Spleen (tissue), 13 donors: ENCODE measurements at places on chromosomes 4 and X. TPM values are rescaled to one million over a fixed set of nuclear protein-coding genes. Genes with fewer than 3 reads are reported as not detected.

GRCh38 chr4:189124149-189124758 is 816.4 kb upstream of the FRG1 start:
- no peak overlapping the region for H3K4me3 ChIP-seq
- DNase-seq: no peak
- H3K27me3 ChIP-seq: no peaks in the 10 kb centered on the region
- H3K4me1 ChIP-seq: no peaks in the 10 kb centered on the region
- H3K27ac ChIP-seq: no peak overlapping the region

- H3K36me3 ChIP-seq: no peaks in the 10 kb centered on the region
- no peak overlapping the region for H3K4me3 ChIP-seq
- DNase-seq: no peak
- peaks cover 7% of the 10 kb centered on the region for H3K27me3 ChIP-seq
- no peak overlapping the region for H3K27ac ChIP-seq
These were observed 59.1 kb upstream of the ACSL1 start for GRCh38 chr4:184884883-184885282.

GRCh38 chr4:108749119-108749518 is 13.7 kb downstream of the ETNPPL start:
- H3K27ac ChIP-seq: no peak overlapping the region
- H3K4me3 ChIP-seq: no peak overlapping the region

GRCh38 chr4:12178614-12179610 is 750.2 kb upstream of the HS3ST1 start:
- H3K27ac ChIP-seq: no peak overlapping the region
- no peak overlapping the region for H3K4me3 ChIP-seq
- H3K36me3 ChIP-seq: no peaks in the 10 kb centered on the region

GRCh38 chr4:93645120-93645519 is 183.4 kb upstream of the ATOH1 start:
- no peak for DNase-seq
- no peak overlapping the region for H3K27ac ChIP-seq
- H3K4me1 ChIP-seq: no peaks in the 10 kb centered on the region
- no peaks in the 10 kb centered on the region for H3K36me3 ChIP-seq

CT45A5 gene
- not detected for total RNA-seq

GRCh38 chrX:13053171-13053570 is 8.8 kb upstream of the FAM9C start:
- no peak for DNase-seq
- H3K4me3 ChIP-seq: no peak overlapping the region
- H3K36me3 ChIP-seq: no peaks in the 10 kb centered on the region
- no peaks in the 10 kb centered on the region for H3K4me1 ChIP-seq
- peak overlapping the region; percentile 77 for H3K27ac ChIP-seq

SOWAHD gene
- 8.0 TPM for total RNA-seq

CCDC149 gene
- 6.5 TPM for total RNA-seq

DNA sequence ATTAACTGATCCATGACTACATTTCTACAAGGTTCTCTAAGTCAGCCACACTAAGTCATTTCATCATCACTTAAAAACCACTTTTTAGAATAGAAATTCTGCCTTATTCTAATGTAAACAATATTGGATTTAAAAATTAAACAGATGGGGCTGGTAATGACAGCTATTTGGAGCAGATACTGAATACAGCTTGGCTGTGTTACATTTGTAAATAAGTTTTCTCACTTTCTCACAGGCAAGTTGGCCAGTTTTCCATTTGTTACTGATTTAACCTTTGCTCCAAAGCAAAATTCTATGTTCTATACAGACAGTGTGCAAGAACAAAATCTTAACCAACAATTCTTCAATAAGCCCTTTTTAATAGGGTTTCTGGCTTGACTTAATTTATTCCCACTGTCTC is 370.7 kb downstream of the GRIA2 start:
- H3K4me1 ChIP-seq: no peaks in the 10 kb centered on the region
- no peak for DNase-seq
- no peak overlapping the region for H3K4me3 ChIP-seq

TRPC5OS gene
- total RNA-seq: not detected

GRCh38 chr4:184812199-184812542 is 13.6 kb downstream of the ACSL1 start:
- peak overlapping the region; percentile 96 for H3K27ac ChIP-seq
- no peaks in the 10 kb centered on the region for H3K36me3 ChIP-seq
- peaks cover 38% of the 10 kb centered on the region for H3K4me1 ChIP-seq
- DNase-seq: no peak
- H3K4me3 ChIP-seq: no peak overlapping the region

GRCh38 chr4:54169176-54169575 is 59.9 kb upstream of the PDGFRA start:
- H3K36me3 ChIP-seq: no peaks in the 10 kb centered on the region

DNA sequence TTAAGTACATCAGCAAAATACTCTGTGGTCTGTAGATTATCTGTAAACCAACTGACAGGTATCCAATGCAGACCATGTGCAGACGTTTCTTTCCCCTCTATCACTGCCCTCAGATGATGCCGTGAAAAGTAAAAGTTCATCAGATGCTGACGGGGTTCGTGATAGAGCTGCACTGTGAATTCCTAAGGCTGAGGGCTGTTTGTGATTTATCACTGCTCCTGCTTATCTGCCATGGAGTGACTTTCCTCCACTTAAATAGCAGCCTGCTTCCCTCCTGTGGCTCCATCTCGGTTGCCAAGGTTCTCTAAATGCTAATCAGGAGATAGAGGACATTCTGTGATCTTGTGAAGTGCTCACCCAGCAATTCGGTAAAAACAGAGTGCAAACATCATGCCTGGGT is 89.3 kb upstream of the SRD5A3 start:
- no peak overlapping the region for H3K27ac ChIP-seq
- no peak overlapping the region for H3K4me3 ChIP-seq
- peaks cover 3% of the 10 kb centered on the region for H3K27me3 ChIP-seq
- no peaks in the 10 kb centered on the region for H3K4me1 ChIP-seq

DNA sequence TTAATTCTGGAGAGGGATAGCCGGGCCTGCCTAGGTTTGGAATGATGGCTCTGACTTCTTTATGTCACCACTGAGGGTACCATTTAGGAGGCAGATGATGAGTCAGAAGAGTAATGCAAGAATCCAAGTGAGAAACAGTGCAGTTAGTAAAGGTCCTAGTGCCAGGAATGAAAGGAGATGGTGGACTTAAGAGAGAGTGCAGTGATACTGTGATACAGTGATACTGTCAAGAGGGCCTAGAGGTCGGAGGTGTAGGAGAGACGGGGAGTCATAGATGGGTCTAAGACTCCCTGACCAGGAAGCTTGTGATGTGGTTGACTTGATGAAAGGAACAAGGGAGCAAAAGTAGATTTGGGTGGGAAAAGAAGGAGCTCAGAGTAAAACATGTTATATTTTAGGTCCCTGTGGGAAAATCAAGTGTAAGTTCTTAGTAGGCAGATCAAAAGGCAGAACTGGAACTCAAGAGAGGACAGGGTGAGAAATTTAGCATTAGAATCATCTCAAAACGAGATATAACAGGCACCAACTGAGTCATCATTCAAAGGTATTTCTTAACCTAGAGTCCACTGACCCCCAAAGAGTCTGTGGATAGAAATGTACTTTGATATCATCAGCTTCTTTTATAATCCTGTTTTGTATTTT is 85.0 kb downstream of the NFKB1 start:
- H3K36me3 ChIP-seq: peaks cover 88% of the 10 kb centered on the region
- DNase-seq: no peak
- no peak overlapping the region for H3K4me3 ChIP-seq
- no peak overlapping the region for H3K27ac ChIP-seq
- no peaks in the 10 kb centered on the region for H3K4me1 ChIP-seq

DNA sequence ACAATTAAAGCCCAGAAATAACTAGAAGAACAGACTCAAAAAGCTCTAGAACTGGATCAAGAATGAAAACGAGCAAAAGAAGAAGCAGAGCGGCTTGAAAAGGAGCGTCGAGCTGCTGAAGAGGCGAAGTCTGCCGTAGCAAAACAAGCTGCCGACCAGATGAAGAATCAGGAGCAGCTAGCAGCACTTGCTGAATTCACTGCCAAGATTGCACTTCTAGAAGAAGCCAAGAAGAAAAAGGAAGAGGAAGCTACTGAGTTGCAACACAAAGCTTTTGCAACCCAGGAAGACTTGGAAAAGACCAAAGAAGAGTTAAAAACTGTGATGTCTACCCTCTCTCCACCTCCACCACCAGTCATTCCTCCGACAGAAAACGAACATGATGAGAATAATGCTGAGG is 56.1 kb upstream of the PPP4R3C start:
- H3K27ac ChIP-seq: no peak overlapping the region
- no peaks in the 10 kb centered on the region for H3K4me1 ChIP-seq
- no peak for DNase-seq
- no peaks in the 10 kb centered on the region for H3K27me3 ChIP-seq

FHDC1 gene
- total RNA-seq: 5.5 TPM

NEUROG2 gene
- not detected for total RNA-seq

BEX1 gene
- 1.4 TPM for total RNA-seq

IBSP gene
- total RNA-seq: not detected

GPR34 gene
- total RNA-seq: 7.4 TPM

DNA sequence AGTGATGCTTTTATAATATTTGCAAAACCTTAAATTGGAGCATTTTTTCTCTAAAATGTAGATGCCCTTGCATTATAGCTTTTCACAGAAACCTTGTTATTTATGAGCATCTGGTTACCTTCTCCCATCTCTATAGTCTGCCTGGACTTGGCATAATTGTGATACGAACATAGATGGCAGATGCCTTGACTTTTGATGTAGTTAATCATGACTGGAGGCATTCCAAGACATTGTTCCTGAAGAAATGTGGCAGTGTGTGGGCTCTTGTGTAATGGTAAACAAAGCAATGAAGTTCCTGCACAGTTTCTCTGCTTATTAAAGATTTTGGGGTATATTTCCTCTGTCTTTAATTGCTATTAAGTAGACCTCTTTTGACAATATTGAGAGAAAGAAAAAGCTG is 500.1 kb downstream of the PCDH19 start:
- no peaks in the 10 kb centered on the region for H3K4me1 ChIP-seq
- H3K4me3 ChIP-seq: no peak overlapping the region
- H3K27ac ChIP-seq: no peak overlapping the region
- no peaks in the 10 kb centered on the region for H3K27me3 ChIP-seq
- H3K36me3 ChIP-seq: no peaks in the 10 kb centered on the region

SSX2B gene
- total RNA-seq: not detected

PABPC1L2B gene
- not detected for total RNA-seq

CABS1 gene
- total RNA-seq: not detected

NPY2R gene
- total RNA-seq: not detected

KLHL4 gene
- 2.9 TPM for total RNA-seq

ATOH1 gene
- not detected for total RNA-seq

REPS2 gene
- 5.5 TPM for total RNA-seq

- H3K36me3 ChIP-seq: peaks cover 38% of the 10 kb centered on the region
- H3K27ac ChIP-seq: peak overlapping the region; percentile 98
These were observed 2.9 kb downstream of the ARHGAP4 start for GRCh38 chrX:153922932-153923857.

CACNA1F gene
- total RNA-seq: 1.2 TPM

GRCh38 chr4:7118013-7118832 is 50.4 kb upstream of the GRPEL1 start:
- H3K4me1 ChIP-seq: no peaks in the 10 kb centered on the region
- no peak overlapping the region for H3K27ac ChIP-seq
- no peak overlapping the region for H3K4me3 ChIP-seq
- H3K27me3 ChIP-seq: no peaks in the 10 kb centered on the region

- H3K4me1 ChIP-seq: no peaks in the 10 kb centered on the region
- H3K27ac ChIP-seq: no peak overlapping the region
- DNase-seq: no peak
- no peaks in the 10 kb centered on the region for H3K27me3 ChIP-seq
- no peak overlapping the region for H3K4me3 ChIP-seq
- H3K36me3 ChIP-seq: no peaks in the 10 kb centered on the region
These were observed 2.4 kb downstream of the ALB start for GRCh38 chr4:73406548-73406875.

DNA sequence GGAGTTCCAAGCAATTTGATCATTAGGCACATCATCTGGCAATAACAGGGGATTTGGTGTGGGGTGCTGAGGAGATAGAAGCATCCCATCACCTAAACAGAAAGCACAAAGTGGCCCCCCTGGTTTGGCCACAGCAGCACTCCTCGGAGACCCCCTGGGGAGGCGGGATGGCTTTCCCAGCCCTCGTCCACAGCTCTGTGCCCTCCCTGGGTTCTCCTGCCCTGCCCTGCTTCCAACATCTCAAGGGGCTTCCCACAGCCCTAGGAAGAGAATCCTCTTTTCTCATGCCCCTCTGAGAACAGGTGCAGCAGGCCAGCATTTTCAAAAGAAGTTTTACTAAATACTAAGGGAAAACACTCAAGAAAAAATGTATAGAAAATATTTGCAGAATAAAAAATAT is 12.8 kb downstream of the ATP5ME start:
- H3K4me3 ChIP-seq: no peak overlapping the region
- H3K36me3 ChIP-seq: no peaks in the 10 kb centered on the region
- no peaks in the 10 kb centered on the region for H3K27me3 ChIP-seq

DNA sequence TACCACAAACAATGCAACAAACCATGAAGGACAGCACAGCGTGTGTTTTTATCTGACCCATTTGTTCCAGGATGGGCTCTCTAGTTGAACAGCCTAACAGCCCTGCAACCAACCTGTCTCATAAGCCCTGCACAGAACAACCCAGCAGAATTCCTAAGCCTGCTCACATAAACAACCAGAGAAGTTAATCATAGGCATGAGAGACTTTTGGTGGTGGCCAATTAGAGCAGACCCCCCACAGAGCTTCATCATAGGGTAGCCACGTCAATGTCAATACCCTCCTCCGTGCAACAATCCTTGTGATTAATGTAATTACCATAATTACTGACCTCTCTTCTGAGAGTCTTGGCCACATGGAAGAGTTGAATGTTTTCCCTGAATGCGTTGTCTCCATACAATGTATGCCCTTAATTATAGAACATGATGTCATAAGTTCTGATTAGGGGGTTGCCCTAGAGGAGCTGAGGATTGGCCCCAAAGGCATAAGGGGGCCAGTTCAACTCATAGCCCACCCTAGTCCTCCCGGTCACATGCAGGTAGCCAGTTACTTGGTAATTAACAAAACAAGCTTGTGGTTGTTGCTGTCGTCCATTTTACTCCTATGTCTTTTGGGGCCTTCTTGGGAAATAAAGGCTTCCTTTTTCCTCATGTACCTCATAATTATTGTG is 92.7 kb downstream of the SYNPO2 start:
- no peaks in the 10 kb centered on the region for H3K27me3 ChIP-seq
- H3K27ac ChIP-seq: no peak overlapping the region
- no peak overlapping the region for H3K4me3 ChIP-seq
- no peak for DNase-seq

DNA sequence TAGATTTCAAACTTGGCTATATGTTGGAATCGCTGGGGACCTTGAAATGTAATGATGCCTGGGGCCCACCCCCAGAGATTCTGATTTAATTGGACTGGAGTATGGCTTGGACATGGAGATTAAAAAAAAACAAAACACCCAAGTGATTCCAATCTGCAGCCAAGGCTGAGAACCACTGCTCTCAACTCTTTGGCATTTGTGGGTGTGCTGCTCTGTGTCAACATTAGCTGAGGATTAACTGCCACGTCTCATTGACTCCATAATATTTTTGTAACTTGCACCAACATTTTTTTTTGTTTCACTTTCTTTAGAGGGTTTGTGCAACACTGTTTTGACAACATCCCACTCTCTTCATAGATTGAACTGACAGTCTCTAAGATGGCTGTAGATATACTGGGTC is 41.1 kb upstream of the PDK3 start:
- H3K36me3 ChIP-seq: no peaks in the 10 kb centered on the region
- H3K27me3 ChIP-seq: no peaks in the 10 kb centered on the region
